ENCODE measurements at places on chromosomes 16 and 17. TPM values are rescaled to one million over a fixed set of nuclear protein-coding genes. Genes with fewer than 3 reads are reported as not detected.

DNA sequence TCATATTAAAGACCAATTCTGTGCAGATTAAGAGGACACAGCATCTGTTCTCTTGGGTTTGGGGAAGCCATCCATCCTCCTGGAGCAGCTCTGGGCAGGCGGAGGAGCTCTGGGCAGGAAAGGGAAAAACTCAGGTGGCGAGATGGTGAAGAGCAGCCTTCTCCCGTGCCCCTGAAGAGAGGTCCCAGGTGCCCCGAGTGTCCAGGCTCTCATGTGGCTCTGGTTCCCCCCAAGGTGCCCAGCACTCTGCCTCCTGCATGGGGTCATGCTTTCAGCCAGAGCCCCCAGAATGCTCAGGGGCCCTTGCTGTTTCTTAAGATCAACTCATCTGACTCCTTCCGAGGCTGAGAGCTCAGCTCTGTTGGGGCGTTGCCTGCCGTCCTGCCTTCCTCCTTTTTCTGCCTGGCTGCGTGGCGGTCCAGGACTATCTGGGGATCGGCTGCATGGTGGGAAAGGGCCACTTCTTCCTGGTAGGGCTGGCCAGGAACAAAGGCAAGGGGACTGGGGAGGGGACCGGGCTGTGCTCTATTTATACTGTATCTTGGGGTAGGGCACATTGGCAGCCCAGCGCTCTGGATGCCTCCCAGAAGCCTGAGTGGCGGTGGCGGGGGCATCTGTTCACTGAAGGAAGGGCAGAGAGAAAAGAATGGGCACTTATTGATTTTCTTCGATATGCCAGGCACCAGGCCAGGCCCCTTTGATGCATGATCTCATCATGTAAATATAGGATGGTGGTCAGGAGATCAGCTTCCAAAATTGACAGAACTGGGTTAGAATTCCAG lies 103.2 kb upstream of the SDK2 start:
- no peak for DNase-seq

GRCh38 chr16:20084624-20085226 lies 11.0 kb upstream of the GPR139 start:
- no peak for DNase-seq

DNA sequence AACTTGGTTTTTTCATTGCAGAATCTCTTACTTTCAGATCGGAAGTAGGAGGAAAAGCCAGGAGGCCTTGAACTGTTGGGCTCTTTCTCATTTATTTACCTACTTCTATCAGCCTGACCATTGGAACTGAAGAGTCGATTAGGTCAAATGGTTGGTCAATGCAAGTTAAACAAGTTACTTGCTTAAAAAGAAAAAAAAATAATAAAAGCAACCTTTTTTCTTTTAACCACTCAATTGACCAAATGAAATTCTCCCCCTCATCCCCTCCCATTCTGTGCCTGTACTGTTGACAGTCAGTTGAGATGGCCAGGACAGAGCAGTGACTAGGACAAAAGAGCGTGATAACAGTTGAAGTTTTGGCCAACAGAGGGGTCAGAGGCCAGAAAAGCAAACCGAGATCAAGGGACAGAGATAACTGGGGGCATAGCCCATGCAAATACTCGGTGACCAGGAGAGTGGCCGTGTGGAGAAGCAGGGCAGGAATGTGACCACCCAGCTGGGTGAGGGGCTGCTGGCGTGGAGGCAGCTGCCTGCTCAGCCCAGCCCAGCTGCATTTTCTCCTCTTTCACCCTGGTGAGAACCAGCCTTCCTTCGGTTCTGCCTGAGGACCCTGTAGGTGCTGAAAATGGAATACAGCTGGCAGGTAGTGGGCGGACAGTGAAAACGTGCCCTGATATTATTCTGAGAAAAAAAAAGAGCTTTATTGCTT lies 72.2 kb downstream of the HS3ST3B1 start:
- DNase-seq: no peak

- no peak for DNase-seq
These were observed 13.9 kb downstream of the GPR142 start for GRCh38 chr17:74380959-74381808.

FBXW10 gene
- 1.1 TPM for total RNA-seq

TNRC6A gene
- total RNA-seq: 32.0 TPM

MMP2 gene
- 113 TPM for total RNA-seq

SPATA32 gene
- not detected for total RNA-seq
